ENCODE measurements at places on chromosomes 13 and 19.

DNA sequence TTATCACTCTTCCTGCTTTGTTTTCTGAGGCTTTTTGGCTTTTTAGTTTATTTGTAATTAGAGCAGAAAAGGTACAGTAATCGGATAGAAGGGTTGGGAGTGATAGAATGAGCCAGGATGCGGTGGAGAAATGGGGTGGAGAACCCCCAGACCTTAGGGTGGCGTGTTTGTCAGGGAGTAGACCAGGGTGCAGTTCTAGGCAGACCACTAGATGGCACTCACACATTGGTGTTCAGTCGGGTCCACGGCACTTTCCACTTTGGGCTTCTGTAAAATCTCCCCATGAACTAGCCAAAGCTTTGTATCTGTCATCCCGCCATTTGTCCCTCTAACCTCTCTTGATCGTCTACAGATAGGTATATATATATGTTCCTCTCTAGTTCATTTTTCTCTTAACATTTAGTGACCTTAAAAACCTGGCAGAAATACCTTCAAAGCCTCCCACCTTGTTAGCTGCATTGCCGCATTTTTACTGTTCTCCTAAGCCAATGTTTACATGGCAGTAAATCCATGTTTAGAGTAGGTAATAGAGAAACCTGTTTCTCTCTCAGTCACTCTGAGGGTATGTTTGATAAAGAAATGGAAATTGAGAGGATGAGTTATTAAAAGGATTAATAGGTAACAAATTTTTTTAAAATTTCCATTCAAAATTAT, 154.9 kb downstream of the TM9SF2 start:
- peak; percentile 75 for DNase-seq

- DNase-seq, result no peak
These were observed 20.2 kb downstream of the CHAMP1 start for GRCh38 chr13:114334305-114335053.

GRCh38 chr13:48976576-48977285, 1.0 kb downstream of the FNDC3A start:
- peak; percentile 81 for DNase-seq

DNA sequence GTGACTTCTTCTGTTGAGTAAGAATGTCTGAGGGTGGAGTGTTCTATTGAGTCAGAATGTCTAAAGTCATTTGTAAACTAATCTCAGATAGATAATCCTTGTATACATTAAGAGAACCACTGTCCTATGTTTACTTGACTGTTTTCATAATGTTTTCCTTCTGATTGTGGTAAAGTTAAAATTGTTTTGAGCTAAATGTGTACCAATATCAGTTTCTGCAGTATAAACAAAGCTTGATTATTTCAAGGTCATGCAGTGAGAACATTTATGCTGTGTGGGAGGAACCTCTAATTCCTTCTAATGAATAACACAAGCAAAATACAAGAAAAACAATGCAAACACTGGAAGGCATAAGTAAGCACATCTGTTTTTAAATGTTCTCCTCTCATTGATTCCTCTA, 434.6 kb downstream of the FGF14 start:
- DNase-seq, result no peak

- DNase-seq, result no peak
These were observed 10.2 kb downstream of the NDUFA11 start for GRCh38 chr19:5893296-5893903.

GRCh38 chr13:113816946-113817859, 46.7 kb downstream of the GAS6 start:
- DNase-seq, result peak; percentile 87

GRCh38 chr19:48862827-48863226, 5.6 kb downstream of the PLEKHA4 start:
- DNase-seq, result no peak

DNA sequence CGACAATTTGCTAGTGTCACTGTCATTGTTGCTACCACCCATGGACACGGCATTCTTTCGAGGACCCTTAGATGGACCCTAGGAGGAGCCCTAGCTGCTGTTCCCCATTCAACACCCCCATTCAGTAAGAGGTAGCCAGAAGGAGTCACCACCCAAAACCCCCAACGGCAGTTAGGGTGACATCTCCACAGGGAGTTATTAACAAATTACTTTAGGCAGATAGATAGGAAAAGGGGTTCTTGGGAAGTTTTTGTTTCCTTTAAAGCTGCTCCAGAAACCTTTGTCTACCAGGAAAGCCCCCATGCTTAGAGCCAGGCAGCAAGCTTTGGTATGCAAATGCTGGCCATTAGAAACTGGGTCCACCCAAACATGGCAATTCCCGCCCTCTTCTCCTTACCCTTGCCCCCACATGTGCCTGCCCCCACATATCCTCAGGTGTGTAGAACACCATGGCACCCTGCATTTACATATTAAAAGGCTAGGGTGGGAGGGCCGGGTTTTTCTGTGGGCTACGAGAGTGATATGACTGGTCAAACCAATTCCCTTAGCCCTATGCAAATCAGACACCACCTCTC, 190.9 kb downstream of the SLITRK6 start:
- no peak for DNase-seq

- DNase-seq, result no peak
These were observed 82.6 kb downstream of the PCDH9 start for GRCh38 chr13:67147342-67148133.

GRCh38 chr13:112113851-112114250, 46.9 kb downstream of the SOX1 start:
- no peak for DNase-seq

All from RKO (cell line).